ENCODE measurements at places on chromosomes 16 and 17.

GRCh38 chr16:46739934-46740333 lies 8.2 kb downstream of the MYLK3 start:
- DNase-seq = no peak

GRCh38 chr17:35708951-35709350 lies 22.5 kb upstream of the RASL10B start:
- DNase-seq = no peak

DNA sequence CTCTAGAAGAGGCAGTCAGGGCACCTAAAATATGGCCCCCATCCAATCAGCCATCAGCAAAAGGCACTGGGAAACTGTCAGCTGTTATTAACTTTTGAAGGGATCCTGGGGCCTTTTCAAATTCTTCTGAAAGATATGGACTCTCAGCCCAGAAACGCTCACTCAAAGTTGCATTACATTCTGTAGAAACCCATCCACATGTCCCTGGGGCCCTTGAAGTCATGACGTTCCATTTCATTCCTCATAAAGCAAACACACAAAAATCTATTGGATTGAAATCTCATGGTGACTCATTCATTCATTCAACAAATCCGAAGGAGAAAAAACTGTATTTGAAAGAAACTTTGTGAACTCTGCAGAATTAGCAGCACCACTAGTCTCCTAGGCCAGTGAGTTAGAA lies 215.3 kb downstream of the C16orf95 start:
- no peak for DNase-seq

- DNase-seq = no peak
Observed at GRCh38 chr17:62611728-62612127, 15.7 kb upstream of the MRC2 start.

- no peak for DNase-seq
Observed at GRCh38 chr17:37019117-37019740, 70.5 kb downstream of the AATF start.

- DNase-seq = no peak
Observed at GRCh38 chr16:57042157-57043111, 49.9 kb upstream of the CPNE2 start.

DNA sequence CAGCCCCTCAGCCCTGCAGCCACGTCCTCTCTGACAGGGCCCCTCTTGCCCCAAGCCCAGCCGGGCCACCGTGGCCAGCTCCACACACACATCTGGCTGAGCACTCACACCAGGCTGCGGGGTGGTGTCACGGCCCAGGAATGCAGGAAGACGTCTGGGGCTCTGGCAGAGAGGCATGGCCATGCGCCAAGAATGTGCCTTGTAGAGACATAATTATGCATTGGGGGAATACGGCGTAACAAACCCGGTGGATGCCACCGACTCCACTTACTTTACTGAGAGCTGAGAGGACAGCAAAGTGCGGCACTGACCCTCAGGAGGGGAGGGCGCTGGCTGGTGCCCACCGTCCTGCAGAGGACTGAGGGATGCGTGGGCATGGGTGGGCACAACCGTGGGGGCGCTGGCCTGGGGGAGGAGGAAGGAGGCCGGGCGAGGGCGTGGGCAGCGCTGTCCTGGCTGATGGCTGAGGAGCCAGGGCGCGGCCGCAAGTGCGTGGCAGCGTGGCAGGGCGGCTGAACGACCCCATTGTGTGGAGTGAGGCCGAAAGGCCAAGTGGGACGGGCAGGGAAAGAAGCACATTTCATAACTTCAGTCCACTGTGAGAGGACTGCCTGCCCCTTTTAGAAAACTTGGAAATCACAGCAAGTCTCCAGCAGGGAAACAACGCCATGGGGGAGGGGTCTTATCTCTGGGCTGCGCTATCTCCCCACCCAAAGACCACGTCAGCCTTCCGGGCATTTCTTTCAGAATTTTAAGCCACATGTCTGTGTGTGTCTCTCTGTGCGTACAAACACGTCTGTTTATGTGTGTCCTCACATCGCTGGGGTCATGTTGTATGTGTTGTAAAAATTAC lies 30.6 kb downstream of the METRNL start:
- no peak for DNase-seq

DNA sequence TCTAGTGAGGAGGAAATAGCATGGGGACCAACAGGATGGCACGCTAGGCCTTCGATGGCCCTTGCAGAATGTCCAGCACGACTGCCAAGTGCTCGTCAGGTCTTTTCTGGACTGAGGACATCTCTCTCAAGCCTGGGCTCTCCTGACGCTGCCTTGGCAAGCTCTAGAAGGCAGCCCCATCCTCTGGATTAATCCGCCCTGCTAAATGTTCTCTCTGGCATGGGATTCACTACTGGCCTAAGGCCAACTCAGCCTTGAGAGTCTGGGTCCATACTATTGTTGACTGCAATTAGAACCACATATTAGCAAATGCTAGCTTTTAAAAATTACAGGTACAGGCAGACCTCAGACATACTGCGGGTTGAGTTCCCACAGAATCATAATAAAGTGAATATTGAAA lies 2.5 kb upstream of the CEP295NL start:
- DNase-seq = no peak

- DNase-seq = no peak
Observed at GRCh38 chr17:11814655-11815262, 182.5 kb downstream of the ZNF18 start.

- no peak for DNase-seq
Observed at GRCh38 chr16:48680881-48681280, 70.9 kb upstream of the N4BP1 start.

DNA sequence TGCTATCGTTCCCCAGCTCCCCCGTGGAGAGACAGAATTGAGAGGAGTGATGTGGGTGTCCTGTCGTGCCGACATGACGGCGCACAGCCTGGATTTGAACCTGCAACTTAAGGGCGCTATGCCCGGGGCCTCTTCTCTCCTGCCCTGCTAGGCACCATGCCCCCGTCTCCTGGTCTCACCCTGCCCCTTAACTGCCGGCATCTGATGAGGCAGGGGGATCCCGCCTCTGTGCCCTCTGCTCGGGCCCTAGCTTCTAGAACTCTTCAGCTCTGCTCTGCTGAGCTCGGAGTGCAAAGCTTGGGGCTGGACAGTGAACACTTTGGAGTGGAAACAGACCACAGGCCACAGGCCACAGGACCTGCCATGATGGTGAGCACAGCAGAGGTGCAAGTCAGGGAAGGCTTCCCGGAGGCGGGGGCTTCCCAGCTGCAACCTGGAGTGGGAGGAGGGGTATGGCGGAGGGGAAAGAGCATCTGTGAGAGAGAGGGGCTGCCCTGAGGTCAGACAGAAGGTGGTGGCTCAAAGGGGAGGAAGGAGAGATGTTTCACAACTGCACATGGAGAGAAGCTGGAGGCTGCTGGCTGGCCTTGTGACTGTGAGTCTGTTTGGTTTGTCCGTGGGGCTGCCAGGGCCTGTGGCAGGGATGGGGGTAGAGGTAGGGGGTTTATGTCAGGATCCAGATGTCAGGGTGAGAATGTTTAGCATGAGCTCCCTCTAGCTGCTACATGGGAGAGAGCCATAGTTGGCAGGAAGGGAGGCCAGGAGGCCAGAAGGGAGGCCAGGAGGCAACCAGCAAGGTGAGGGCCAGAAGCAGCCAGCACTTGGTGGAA lies 107.8 kb downstream of the CRLF3 start:
- DNase-seq = no peak

DNA sequence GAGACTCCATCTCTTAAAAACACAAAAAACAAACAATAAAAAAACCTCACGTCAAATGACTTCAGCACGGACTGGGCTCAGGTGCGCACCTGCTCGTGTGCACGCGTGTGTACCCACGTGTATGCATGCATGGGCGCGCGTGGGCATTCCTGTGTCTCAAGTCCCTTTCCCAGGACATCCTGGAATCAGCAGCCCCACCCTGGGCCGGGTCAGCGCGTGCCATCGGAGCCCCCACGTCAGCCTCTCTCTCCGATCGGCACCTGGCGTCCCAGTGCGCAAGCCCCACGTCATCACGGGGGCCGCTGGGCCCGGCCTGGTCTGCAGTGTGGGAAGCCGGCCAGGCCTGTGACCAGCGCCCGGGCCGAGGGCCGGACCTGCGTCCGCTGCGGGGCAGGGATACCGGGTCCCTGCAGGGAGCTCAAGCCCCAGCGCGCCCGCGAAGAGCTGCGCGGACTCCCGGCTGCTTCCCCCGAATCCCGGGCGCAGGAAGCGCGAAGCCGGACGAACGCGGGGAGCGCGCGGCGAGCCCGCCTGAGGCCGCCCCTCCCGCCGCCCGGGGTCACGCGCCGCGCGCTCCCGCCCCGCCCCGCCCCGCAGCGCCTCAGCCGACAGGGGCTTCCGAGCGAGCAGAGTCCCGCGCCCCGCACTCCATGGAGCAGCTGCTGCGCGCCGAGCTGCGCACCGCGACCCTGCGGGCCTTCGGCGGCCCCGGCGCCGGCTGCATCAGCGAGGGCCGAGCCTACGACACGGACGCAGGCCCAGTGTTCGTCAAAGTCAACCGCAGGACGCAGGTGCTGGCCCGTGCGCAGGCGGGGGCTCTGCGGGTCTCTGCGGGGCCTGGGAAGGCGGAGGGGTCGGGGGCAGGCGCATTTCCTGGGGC lies at the start of gene FN3K:
FN3K (plus strand) TSS at position 629 of the 880 bp plus-strand sequence; CDS start at position 651, 22 bp downstream.
- no peak for DNase-seq

GRCh38 chr17:67187927-67188326 lies 57.1 kb downstream of the HELZ start:
- DNase-seq = no peak

DNA sequence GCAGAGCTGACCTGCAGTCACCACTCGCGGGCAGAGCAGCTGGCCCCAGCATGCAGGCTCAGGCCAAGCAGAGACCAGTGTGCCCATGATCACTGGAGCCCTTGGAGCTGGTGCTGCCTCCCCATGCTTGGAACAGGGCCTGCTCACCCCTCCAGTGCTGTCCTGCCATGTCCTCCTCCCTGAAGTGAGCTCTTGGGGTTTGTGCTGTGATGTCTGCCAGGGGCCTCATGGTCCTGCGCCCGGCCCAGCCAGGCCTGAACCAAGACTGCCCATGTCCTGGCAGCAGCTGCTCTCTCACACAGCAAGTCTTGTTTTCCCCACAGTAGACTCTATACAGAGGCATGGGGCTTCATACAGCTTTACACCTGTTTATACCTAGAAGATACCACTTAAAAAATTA lies 24.6 kb downstream of the TMEM11 start:
- no peak for DNase-seq

GRCh38 chr16:11412175-11412904 lies 67.1 kb downstream of the RMI2 start:
- DNase-seq = no peak

DNA sequence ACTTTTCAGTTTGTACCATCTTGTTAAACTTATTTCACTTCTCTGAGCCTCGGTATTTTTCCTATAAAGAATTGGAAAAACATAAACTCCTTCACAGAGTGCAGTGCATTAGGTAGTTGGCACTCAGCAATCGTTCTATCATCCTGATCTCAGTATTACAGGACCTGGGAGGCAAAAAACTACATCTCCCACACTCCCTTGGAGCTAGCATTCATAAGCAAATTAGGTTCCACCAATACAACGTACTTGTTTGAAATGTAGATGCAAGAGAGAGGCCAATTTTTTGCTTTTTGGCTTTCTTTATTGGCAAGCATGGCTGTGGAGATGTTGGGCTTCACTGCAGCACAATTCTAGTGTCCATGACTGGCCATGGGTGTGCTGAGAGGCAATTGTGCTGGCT lies 285.2 kb downstream of the CA10 start:
- no peak for DNase-seq

All from cortex of kidney (tissue), 1 donor.